ENCODE measurements at places on chromosomes 7 and 10. TPM values are rescaled to one million over a fixed set of nuclear protein-coding genes. Genes with fewer than 3 reads are reported as not detected.

GPR22 gene
- not detected for total RNA-seq

CYP3A7 gene
- total RNA-seq, result 0.71 TPM

ANLN gene
- 13.8 TPM for total RNA-seq

OLAH gene
- not detected for total RNA-seq

DNA sequence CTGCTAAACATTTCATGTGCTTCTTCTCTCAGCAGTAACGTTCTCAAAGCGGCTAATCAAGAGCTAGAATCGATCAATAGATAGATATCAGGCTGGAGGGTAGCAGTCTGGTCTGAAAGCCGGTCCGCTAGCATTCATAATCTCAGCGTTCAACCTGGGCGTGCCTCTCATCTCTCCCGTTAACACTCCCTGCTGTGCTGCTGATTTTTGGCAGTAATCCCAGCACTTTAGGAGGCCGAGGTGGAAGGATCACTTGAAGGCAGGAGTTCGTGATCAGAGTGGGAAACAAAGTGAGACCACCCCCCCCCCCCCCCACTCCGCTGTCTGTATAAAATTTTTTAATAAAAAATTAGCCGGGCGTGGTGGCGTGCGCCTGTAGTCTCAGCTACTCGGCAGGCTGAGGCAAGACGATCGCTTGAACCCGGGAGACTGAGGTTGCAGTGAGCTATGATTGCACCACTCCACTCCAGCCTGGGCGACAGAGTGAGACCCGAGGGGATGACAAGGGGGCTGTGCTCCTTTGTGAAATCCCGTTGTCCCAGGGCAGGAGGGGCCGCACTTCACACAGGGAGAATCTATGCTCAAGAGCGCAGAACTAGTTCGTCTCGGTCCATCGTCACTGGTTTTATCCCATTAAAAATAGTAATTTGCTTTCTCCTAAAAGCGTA is 624 bp upstream of the CEP55 start:
- H3K4me3 ChIP-seq, result peak overlapping the region; percentile 34
- H3K4me1 ChIP-seq, result peaks cover 4% of the 10 kb centered on the region
- H3K27me3 ChIP-seq, result no peaks in the 10 kb centered on the region
- peak overlapping the region; percentile 59 for H3K27ac ChIP-seq
- peak; percentile 67 for DNase-seq

DNA sequence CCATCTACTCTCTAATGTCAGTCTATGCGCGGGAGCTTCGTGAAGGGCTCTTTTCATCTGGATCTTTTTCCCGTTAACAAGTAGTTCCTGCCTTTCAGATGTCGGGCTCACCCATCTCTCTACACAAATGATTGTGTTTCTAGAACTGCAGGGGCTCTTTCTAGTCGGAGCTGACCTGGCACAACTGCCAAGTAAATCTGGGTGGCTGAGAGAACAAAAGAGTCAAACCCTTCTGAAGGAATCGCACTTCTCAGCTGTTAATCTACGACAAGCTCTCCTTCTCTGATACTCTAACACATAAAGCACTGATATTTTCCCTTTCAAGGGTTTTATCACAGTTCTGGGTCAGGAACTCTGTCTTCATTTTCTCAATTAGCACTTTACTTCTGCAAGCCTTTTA is 144.7 kb downstream of the NRP1 start:
- H3K4me3 ChIP-seq, result no peak overlapping the region
- no peak overlapping the region for H3K27ac ChIP-seq
- peaks cover 19% of the 10 kb centered on the region for H3K4me1 ChIP-seq

DNA sequence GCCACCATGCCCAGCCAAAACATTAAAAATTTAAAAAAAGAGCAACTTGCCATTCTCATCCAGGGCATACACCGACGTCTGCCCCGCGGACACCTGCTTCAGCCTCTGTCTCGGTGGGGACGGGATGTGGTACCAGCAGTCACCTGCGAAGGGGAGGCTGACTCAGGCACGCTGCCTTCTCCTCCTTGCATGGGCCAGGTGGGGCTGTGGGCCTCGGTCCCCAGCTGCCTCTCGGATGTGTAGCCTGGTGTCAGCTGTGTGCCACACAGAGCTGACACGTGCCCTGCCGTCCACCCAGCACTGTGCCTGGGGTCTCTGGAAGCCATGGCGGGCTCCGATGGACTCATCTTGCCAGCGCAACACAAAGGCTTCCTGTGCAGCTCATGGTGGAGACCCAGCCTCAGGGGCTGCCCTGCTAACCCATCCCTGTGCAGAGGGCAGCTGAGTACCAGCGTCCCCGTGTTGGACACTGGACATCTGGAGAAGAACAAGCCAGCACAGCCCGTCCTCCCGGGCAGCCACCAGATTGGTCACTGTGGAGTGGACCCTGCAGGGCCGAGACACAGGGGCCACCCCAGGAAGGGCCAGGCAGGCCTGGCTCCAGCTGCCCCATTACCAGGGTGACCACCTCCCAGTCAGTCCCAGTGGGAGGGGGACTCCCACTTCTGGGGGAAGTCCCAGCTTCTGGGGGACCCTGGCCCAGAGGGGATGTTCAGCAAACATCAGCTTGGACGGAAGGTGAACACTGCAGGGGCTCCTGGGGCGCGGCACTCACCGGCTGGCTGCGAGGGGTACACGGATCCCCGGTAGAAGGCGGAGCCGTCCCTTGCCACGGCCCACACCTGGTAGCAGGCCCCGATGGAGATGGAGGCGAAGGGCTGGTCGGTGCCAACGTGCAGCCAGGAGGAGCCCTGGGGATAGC is 10.6 kb downstream of the BHLHA15 start:
- no peaks in the 10 kb centered on the region for H3K27me3 ChIP-seq
- no peaks in the 10 kb centered on the region for H3K36me3 ChIP-seq
- H3K4me3 ChIP-seq, result no peak overlapping the region
- H3K27ac ChIP-seq, result no peak overlapping the region
- no peaks in the 10 kb centered on the region for H3K4me1 ChIP-seq

GRCh38 chr10:92970301-92971070 is 90.1 kb upstream of the CYP26C1 start:
- no peak for DNase-seq
- H3K4me3 ChIP-seq, result no peak overlapping the region
- peaks cover 1% of the 10 kb centered on the region for H3K36me3 ChIP-seq
- H3K27ac ChIP-seq, result no peak overlapping the region

GRCh38 chr7:108097703-108098102 is 32.5 kb downstream of the LAMB4 start:
- no peaks in the 10 kb centered on the region for H3K36me3 ChIP-seq
- H3K27ac ChIP-seq, result no peak overlapping the region
- no peaks in the 10 kb centered on the region for H3K27me3 ChIP-seq
- DNase-seq, result no peak
- no peak overlapping the region for H3K4me3 ChIP-seq

DNA sequence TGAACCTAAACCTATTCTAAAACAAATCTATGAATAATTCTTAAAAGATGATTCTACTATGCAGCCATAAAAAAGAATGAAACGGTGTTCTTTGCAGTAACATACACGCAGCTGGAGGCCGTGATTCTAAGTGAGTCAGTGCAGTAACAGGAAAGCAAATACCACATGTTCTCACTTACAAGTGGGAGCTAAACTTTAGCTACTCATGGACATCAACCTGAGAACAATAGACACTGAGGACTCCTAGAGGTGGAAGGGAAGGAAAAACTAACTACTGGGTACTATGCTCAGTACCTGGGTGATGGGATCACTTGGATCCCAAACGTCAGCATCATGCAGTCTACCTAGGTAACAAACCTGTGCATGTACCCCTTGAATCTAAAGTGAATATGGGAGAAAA is 575.0 kb upstream of the MGMT start:
- no peak overlapping the region for H3K4me3 ChIP-seq
- no peak overlapping the region for H3K27ac ChIP-seq
- H3K4me1 ChIP-seq, result peaks cover 5% of the 10 kb centered on the region
- DNase-seq, result no peak
- peaks cover 3% of the 10 kb centered on the region for H3K27me3 ChIP-seq
- no peaks in the 10 kb centered on the region for H3K36me3 ChIP-seq

- no peak overlapping the region for H3K27ac ChIP-seq
- DNase-seq, result no peak
- no peaks in the 10 kb centered on the region for H3K27me3 ChIP-seq
- no peaks in the 10 kb centered on the region for H3K4me1 ChIP-seq
These were observed 75.4 kb downstream of the WIPF3 start for GRCh38 chr7:29881724-29882123.

DNA sequence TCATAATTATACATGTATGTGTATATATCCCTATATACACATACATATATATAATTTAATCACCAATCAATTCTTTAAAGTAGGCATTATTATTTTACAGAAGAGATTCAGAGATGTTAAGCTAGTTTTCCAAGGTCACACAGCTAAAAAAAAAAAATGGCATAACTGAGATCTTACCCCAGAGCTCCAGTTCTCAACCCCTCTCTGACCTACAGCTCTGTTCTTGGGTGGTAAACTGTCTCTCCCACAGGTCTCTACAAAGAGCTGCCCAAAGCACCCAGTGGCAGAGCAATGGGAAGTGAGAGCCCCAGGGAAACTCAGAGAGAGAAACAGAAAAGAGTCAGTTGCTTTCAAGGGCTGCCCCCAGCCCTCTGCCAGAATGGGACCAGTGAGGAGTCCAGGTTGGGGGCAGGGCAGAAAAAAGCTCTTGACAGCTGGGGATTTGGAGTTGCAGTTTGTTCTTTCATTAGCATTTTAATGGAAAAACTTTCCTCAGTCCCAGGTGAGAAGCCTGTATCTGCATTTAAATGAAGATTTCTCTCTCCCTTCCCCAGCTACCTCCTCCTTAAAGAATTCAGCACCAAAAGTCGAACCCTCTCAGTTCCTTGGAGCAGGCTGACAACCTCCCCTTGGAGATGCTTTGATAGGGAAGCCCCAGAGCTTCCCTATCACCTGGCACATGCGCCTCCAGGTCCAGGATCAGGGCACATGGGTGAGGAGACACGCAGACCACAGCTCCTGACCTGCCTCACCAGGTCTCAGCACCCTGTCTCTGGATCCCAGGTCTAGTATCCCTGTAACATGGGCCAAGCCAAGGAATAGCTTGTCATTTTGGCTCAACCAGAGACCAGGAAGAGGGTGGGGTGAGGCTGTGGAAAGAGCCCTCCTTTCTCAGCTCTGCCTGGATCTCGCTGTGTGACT is 388.1 kb downstream of the PLXNA4 start:
- no peak overlapping the region for H3K27ac ChIP-seq
- H3K36me3 ChIP-seq, result no peaks in the 10 kb centered on the region

DNA sequence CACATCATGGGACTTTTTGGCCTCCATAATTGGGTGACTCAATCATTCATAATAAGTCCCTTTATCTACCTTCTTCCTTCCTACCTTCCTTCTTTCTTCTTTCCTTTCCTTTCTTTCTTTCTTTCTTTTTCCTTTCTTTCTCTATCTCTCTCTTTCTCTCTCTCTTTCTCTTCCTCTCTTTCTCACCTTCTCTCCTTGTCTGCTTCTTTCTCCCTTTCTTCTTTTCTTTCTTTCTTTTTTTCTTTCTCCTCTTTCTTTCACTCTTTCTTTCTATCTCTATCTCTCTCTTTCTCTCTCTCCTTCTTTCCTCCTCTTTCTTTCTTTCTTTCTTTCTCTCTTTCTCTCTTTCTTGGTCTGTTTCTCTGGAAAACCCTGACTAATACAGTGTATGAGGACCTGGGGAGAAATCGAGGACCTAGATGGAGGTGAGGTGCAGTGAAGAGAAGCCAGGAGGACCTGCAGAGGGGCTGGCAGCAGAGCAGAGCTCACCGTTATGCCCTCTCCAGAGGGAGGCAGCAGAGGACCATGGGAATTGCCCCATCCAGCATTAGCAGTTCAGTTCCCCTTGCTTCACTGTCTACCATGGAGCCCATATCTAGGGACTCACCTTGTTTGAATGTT is 52.7 kb upstream of the BTRC start:
- peaks cover 4% of the 10 kb centered on the region for H3K27me3 ChIP-seq
- peaks cover 6% of the 10 kb centered on the region for H3K4me1 ChIP-seq
- no peaks in the 10 kb centered on the region for H3K36me3 ChIP-seq

DNA sequence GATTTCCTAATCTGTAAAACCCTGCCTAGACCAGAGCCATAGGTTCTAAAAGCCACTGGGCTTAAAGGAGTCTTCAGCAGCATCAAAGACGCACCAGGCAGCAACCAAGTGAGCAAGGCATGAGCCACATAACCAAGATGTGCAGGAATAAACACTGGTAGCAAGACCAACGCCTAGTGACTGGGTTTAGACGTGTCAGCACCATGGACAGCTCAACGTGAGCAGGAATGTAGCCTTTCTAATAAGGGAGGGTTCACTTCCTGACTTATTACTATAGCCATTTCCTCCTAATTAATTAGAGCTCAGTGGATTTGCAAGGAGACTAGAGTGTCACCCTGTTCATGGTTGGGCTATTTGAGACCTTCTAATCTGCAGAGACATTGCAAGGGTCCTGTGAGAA is 223.7 kb downstream of the LHFPL3 start:
- H3K27ac ChIP-seq, result no peak overlapping the region
- no peaks in the 10 kb centered on the region for H3K4me1 ChIP-seq
- H3K27me3 ChIP-seq, result no peaks in the 10 kb centered on the region
- DNase-seq, result peak; percentile 51
- H3K36me3 ChIP-seq, result no peaks in the 10 kb centered on the region

DNA sequence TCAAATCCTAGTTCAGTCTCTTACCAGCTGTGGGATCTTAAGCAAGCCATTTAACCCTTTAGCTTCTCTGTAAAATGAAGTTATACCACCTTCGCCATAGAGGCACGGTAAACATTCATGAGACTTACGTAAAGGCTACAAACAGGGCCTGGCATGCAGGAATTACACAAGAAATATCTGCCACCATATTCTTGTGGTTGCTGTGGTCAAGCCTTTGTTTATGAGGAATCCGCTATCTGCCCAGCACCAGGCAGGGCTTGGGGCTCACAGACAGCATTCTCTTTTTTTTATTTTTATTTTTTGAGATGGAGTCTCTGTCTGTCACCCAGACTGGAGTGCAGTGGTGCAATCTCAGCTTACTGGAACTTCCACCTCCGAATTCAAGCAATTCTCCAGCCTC is 9.9 kb downstream of the AIFM2 start:
- no peak for DNase-seq
- H3K27me3 ChIP-seq, result no peaks in the 10 kb centered on the region
- no peak overlapping the region for H3K27ac ChIP-seq
- no peak overlapping the region for H3K4me3 ChIP-seq
- no peaks in the 10 kb centered on the region for H3K36me3 ChIP-seq
- no peaks in the 10 kb centered on the region for H3K4me1 ChIP-seq

- peak; percentile 6 for DNase-seq
- H3K27ac ChIP-seq, result no peak overlapping the region
- H3K4me3 ChIP-seq, result no peak overlapping the region
These were observed 98.6 kb downstream of the NKX6-2 start for GRCh38 chr10:132687181-132687892.

DNA sequence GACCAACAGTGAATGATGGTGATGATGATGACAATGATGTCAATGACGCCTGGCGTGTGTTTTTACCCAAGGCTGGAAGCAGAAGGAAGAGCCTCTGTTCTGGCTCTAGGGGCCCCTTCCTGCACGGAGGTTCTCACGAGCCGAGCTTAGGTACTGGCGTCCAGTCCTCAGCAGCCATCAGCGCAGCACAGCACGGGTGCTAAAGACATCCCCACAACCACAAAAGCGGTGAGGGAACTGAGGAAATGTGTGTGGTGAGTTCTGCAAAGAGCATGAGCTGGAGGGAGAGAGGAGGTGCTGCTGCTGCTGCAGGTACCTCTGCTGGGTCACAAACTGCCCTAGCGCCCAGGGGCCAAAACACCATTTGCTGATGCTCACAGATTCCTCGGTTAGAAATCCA is 81.6 kb downstream of the SFMBT2 start:
- no peak overlapping the region for H3K4me3 ChIP-seq
- H3K36me3 ChIP-seq, result no peaks in the 10 kb centered on the region
- H3K27me3 ChIP-seq, result no peaks in the 10 kb centered on the region
